ENCODE measurements at places on chromosomes 3 and 15.

GRCh38 chr3:10011631-10012030, 14.6 kb upstream of the FANCD2 start:
- no peak for DNase-seq

DNA sequence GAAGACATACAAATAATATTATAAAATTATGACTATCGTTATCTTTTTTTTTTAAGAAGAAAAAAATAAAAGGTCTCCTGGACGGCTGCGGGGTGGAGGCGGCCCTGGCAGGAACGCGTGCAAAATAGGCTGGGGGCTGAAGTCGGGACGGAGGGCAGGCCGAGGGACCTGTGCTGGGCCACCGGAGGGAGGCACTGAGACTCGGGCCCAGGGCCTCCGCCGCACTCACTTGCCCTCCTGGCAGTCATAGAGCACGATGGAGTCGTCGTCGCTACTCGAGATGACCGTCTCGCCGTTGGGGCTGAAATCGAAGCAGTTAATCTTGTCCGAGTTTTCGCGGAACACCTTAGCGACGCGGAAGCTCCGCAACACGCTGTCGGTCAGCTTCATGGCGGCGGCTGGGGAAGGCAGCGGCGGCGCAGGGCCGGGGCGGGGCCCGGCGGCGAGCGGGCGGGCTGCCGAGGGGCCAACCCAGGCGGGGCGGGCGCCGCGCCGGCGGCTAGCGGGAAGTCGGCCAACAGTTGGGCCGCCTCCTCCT, 408 bp downstream of the WDR82 start:
- peak; percentile 37 for DNase-seq

GRCh38 chr3:46022909-46023785, 4.1 kb downstream of the XCR1 start:
- DNase-seq = no peak

GRCh38 chr15:82890995-82891390, 61.5 kb downstream of the HOMER2 start:
- no peak for DNase-seq

GRCh38 chr3:161745741-161746140, 249.1 kb downstream of the OTOL1 start:
- no peak for DNase-seq

DNA sequence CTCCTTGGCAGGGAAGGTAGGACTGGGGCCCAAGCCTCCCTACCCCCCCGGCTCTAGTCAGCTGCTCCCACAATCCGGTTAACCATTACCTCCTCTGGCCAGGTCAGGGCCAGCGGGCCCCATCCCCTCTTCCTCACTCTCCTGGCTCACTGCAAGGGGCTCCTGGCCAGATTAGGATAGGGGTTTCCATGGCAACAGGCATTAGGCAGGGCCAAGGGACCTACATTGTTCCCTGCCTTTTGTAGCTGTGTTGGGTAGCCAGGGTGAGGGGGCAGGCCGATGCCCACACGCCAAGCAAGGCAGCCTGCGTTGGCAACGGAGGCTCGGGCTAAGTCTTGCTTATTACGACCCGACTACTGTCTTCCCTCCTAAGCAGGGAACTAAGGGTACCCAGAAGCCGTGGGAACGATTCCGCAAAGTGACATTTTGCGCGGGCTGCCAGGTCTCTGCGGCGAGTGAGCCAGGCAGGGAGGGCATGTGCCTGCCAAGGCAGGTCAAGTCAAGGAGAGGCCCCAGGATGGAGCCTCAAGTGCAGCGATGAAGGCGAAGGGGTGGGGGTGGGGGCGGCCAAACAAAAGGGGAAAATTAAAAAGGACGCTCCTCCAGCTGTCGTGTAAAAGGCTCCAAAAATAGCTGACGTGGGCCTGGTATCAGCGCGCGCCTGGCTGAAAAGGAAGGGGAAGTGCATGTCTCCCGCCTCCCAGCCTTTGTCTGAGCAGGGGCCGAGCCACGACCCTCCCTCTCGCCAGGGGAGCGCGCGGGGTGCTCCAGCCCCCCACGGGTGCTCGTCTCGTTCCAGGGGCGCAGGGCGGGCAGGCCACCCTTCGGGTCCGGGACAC, 919 bp downstream of the IDH2 start:
- no peak for DNase-seq

All from stimulated activated CD4-positive, alpha-beta T cell treated with anti-CD3 and anti-CD28 coated beads, Interleukin-1b, Interleukin-23, amount 100 ng/mL, for 1 hour (primary cell).